ENCODE measurements at places on chromosomes 4 and X.

DNA sequence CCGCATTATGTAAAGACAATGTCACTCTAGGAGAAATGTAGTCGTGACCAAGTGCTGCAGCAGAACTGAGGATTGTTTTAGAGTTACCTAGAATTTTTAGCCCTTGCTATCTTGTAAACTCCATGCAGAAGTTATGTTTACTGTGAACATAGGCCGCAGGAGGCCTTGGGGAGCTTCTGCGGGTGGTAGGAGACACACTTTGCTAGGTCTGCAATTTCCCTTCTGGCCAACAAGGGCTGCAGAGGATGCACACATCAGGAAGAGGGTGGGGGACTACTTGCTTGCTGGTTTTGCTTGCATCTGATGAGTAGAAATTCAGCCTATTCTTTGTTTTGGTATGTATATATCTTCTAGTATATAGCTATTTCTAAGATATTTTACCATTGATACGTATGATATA is 23.1 kb downstream of the BANK1 start:
- DNase-seq = no peak

- DNase-seq = no peak
Observed at GRCh38 chrX:7580127-7580526, 262.8 kb upstream of the VCX start.

GRCh38 chr4:81255524-81255923 is 40.5 kb upstream of the PRKG2 start:
- DNase-seq = no peak

GRCh38 chr4:182454440-182455013 is 211.3 kb downstream of the TENM3 start:
- DNase-seq = no peak

- DNase-seq = no peak
Observed at GRCh38 chr4:12393631-12394262, 965.1 kb upstream of the HS3ST1 start.

GRCh38 chr4:13535708-13536361 is 8.5 kb downstream of the NKX3-2 start:
- DNase-seq = no peak

- no peak for DNase-seq
Observed at GRCh38 chr4:94525993-94526728, 74.4 kb downstream of the PDLIM5 start.

GRCh38 chr4:10385994-10386394 is 71.2 kb downstream of the ZNF518B start:
- DNase-seq = no peak

GRCh38 chr4:140344621-140345020 is 28.8 kb upstream of the SCOC start:
- no peak for DNase-seq

DNA sequence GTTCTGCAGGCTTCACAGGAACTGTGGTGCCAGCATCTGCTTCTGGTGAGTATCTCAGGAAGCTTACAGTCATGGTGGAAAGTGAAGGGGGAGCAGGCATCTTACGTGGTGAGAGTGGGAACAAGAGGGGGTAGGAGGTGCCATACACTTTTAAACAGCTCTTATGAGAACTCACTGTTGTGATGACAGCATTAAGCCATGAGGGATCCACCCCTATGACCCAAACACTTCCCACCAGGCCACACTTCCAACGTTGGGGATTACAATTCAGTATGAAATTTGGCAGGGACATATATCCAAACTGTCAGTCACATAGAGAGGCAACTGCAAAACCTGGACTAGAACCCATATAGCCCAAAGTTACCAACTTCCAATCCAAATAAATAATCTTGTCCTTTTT is 43.1 kb upstream of the ZCCHC12 start:
- no peak for DNase-seq

DNA sequence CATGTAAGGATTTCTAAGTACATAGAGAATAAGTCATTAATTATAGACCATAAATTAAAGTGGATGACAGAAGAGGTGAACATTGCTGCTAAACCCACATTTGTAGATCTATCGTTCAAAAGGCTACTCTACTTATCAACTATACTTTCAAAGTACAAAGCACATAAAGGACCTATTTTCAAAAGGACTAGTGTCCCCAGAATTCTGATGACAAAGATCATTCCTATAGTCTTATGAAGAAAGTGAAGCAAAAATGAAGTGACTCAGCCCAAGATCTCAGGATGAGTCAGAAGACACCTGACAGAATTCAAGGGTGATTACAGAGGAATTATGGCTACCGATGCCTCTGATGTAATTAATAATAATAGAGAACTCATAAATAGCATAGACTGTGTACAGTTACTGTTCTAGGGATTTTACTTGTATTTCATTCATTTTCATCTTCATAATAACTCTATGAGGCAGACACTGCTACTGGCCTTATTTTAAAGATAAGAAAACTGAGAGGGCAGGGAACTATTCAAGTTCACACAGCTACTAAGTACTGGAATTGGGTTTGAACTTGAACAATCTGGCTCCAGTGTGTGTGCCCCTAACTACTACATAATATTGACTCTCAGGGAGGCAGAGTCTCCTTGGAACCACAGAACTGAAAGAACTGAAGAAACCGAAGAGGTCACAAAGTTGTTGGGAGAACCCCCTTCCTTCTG is 17.1 kb downstream of the USP46 start:
- DNase-seq = peak; percentile 78

- no peak for DNase-seq
Observed at GRCh38 chrX:20225488-20225833, 41.2 kb downstream of the RPS6KA3 start.

GRCh38 chr4:184453365-184454160 is 20.8 kb downstream of the IRF2 start:
- DNase-seq = peak; percentile 65

GRCh38 chr4:7261087-7261486 is 68.7 kb downstream of the SORCS2 start:
- DNase-seq = no peak

DNA sequence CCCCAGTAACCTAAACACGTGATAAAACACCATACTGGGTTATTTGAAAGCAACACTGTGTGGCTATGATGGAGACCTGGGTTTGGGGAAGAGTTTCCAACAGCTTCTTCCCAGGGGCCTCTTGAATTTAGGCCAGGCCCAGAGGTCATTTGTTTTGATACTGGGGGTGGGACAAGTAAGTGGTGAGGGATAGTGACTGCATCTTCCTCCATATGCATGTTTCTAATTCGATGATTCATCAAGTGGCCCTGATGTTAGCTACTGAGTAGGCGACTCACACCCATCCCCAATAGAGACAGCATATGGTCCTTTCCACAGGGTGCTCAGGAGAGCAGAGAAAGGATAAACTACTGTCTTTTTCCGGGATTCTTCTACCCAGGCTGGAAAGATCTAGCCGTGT is 2.7 kb downstream of the NDP start:
- no peak for DNase-seq

- DNase-seq = no peak
Observed at GRCh38 chr4:139219450-139220055, 42.5 kb upstream of the ELF2 start.

DNA sequence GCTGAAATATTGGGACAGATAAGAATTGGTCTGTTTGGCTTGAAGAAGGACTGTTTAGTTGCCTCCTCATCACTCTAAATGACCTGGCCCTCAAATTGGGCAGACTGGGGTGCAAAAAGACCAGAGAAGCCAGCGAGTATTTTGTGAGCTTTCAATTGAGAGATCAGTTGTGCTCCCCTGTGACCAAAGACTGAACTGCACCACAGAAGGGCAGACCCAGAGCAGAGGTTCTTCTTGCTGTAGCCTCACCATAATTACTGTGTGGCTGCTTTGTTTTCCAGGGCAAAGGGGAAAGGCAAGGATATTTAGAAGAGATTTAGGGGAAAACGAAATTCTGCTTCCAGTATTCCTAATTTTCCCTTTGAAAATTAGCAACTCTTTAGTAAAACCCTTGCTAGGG is 104.0 kb upstream of the MBNL3 start:
- no peak for DNase-seq

DNA sequence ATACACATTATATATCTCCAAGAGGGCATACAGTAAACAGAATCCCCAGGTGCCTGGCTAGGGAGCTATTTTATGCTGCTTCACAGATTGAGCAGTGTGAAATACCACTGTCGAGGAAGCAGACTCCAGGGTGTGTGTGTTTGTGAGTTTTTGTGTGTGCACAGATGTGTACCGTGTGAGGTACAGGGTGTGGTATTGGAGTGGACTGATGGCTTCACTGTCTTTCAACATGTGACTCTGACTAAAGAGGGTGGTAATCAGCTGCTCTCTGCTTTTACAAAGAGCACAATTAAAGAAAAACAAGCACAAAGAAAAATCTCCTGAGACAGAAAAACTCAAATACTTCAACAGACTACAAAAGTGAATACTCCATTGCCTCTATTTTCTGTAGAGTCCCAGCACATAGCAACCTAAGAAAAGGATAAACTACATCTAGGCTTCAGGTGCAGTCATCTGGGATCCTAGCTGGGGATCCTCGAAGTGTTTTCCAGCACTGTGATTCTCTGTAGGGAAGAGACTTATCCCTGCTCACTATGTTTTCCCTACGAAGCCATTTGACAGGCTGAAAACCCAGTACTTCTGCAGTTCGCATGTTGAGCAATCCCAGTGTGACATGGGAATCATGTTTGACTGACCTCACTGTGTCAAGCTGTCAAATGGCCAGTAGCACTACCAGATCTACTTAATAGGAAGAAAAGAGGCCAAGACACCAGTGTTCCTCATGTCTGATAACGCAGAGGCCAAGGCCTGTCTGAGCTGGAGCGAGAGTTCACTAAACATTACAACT is 100.3 kb downstream of the CDS1 start:
- no peak for DNase-seq

DNA sequence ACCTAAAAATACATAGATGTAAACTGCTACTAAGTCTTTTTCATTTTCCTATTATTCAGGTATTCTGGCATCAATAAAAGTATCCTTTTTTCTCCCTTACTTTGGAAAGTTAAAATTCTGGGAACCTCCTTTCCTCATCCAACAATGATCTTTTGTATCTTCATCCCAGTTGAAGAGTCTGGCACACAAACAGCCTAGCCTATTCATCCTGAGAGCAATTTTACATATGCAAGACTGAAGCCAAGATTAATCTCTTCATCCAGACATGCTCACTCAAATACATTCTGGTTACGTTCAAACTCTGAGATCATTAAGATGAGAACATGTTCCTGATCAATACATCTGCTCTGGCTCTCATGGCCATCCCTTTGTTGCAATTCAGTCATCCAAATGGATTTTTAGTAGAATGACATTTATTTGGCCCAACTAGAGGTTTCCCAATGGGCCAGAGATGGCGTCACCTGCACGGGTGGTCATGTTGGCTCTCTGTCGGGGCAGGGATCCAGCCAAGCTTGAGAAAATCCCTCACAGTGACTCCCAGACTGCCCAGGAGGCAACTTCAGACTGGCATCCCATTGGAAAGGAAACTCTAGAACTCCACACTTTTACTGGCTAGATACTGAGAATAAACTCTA is 135.3 kb upstream of the VCX2 start:
- no peak for DNase-seq

DNA sequence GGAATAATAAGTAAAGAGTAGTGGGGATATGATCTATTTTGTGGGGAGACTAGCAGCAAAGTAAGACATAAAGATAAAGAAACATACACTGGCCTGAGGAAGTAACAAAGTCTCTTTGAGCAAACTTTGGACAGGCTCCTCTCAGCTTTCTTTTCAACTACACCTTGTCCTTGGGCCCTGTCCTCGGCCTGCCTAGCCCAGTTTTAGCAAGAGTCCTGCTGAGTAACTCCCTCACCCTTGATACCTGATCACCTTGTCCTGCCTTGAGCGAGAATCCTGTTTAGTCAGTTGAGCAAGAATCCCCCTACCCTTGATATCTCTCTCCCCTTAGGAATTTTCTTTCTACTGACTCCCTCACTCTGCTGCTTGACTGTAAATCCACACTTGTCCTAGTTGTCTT is 11.5 kb downstream of the HNRNPH2 start:
- no peak for DNase-seq

- no peak for DNase-seq
Observed at GRCh38 chrX:57516491-57516890, 75.3 kb upstream of the ZXDB start.

GRCh38 chr4:65033899-65034298 is 624.6 kb upstream of the TECRL start:
- no peak for DNase-seq

DNA sequence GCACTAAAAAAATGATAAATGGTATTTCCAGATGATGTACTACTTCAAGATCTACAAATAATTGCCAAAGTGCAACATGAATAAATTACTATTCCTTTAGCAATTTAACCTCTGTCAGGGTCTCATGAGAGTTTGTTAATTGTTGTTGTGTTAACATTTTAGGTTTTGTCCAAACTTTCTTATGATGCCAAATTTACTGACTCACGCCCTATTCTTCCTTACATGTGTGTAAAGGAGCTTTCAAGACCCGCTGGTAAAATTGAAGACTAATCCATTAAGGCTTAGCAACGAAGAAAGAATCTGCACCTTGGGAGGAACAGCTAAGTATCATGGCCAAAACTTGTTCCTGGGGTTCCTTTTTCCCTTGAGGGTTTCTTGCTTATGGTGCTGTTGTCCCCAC is 252.7 kb upstream of the JADE1 start:
- no peak for DNase-seq

- DNase-seq = peak; percentile 71
Observed at GRCh38 chrX:19372170-19372546, 28.4 kb downstream of the PDHA1 start.

- no peak for DNase-seq
Observed at GRCh38 chr4:23923840-23924239, 34.0 kb upstream of the PPARGC1A start.

DNA sequence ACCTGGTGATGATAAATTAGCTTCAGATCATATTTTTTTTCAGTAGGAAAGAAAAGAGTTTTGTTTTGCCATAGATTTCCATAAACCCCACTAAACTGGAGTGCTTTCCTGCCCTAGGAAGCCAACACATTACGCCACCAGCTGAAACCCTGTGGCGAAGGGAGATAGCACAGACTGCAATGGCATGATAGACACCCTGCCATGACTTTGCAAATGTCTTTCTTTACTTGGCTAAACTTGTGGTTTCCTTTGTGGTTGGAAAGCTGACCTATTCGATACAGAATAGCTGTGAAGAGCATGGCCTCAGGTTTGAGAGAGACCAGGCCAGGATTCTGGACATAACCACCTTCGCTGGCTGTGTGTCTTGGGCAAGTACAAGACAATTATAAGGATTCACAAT is 19.1 kb downstream of the MFAP3L start:
- no peak for DNase-seq

GRCh38 chr4:16794816-16795445 is 103.5 kb downstream of the LDB2 start:
- DNase-seq = peak; percentile 43

GRCh38 chr4:147163311-147163710 is 217.6 kb upstream of the TTC29 start:
- DNase-seq = no peak

DNA sequence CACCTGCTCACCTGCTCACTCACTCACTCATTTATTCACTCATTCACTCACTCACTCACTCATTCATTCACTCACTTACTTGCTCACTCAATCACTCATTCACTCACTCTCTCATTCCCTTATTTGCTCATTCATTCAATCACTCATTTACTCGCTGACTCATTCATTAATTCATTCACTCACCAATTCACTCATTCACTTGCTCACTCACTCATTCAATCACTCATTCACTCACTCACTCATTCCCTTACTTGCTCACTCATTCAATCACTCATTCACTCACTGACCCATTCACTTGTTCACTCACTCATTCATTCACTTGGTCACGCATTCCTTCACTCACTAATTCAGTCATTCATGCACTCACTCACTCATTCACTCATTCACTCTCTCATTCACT is 88.7 kb upstream of the AFAP1 start:
- no peak for DNase-seq
